ENCODE measurements at places on chromosomes 3 and 15. TPM values are rescaled to one million over a fixed set of nuclear protein-coding genes. Genes with fewer than 3 reads are reported as not detected.

The MOBP gene
- total RNA-seq: not detected

The SEMA3G gene
- 0.12 TPM for total RNA-seq

The CHRFAM7A gene
- total RNA-seq: 6.6 TPM

The ALPK3 gene
- 0.31 TPM for total RNA-seq

The PRKCD gene
- total RNA-seq: 24.2 TPM

The PDCD7 gene
- 28.7 TPM for total RNA-seq

The SHC4 gene
- 0.62 TPM for total RNA-seq

The HDC gene
- total RNA-seq: not detected

The LRTM1 gene
- not detected for total RNA-seq

The USP19 gene
- total RNA-seq: 24.1 TPM

The CLDN18 gene
- not detected for total RNA-seq

The WDR49 gene
- not detected for total RNA-seq

The AGBL1 gene
- not detected for total RNA-seq

The RLBP1 gene
- not detected for total RNA-seq

The CCR2 gene
- not detected for total RNA-seq

The DAZL gene
- total RNA-seq: not detected

The PLCH1 gene
- total RNA-seq: 0.94 TPM

The TM4SF18 gene
- 39.5 TPM for total RNA-seq

The TUSC2 gene
- 35.2 TPM for total RNA-seq

The FANCD2OS gene
- total RNA-seq: not detected

The AQP9 gene
- not detected for total RNA-seq

The TIPARP gene
- 55.7 TPM for total RNA-seq

The CCNB2 gene
- total RNA-seq: 98.5 TPM

The LMAN1L gene
- total RNA-seq: not detected

The SELENOT gene
- total RNA-seq: 94.0 TPM

The SNX4 gene
- total RNA-seq: 22.7 TPM

The TTLL13 gene
- 0.14 TPM for total RNA-seq

The GMPS gene
- total RNA-seq: 90.2 TPM

The MEIS2 gene
- total RNA-seq: 9.9 TPM

The EXOSC7 gene
- 43.6 TPM for total RNA-seq

The FYCO1 gene
- total RNA-seq: 5.6 TPM

The SORD gene
- 31.9 TPM for total RNA-seq

The ZCWPW2 gene
- not detected for total RNA-seq

The SOX14 gene
- not detected for total RNA-seq

The CFAP100 gene
- total RNA-seq: not detected

The SLC2A2 gene
- total RNA-seq: not detected

The CCDC39 gene
- not detected for total RNA-seq

The TMEM207 gene
- total RNA-seq: not detected

The DCLK3 gene
- not detected for total RNA-seq

The PAK6 gene
- 0.09 TPM for total RNA-seq

The FHIT gene
- 0.64 TPM for total RNA-seq

The B3GNT5 gene
- 30.1 TPM for total RNA-seq

The AADACL2 gene
- not detected for total RNA-seq

The CHRM5 gene
- not detected for total RNA-seq

The PEX5L gene
- not detected for total RNA-seq

The ITIH3 gene
- total RNA-seq: not detected

The TBC1D21 gene
- total RNA-seq: not detected

The UBP1 gene
- 57.2 TPM for total RNA-seq

The CYP8B1 gene
- total RNA-seq: not detected

The GOLGA8G gene
- total RNA-seq: not detected
